Cardiac septum (tissue), 1 donor: ENCODE measurements at places on chromosomes 3 and 15. TPM values are rescaled to one million over a fixed set of nuclear protein-coding genes. Genes with fewer than 3 reads are reported as not detected.

DNA sequence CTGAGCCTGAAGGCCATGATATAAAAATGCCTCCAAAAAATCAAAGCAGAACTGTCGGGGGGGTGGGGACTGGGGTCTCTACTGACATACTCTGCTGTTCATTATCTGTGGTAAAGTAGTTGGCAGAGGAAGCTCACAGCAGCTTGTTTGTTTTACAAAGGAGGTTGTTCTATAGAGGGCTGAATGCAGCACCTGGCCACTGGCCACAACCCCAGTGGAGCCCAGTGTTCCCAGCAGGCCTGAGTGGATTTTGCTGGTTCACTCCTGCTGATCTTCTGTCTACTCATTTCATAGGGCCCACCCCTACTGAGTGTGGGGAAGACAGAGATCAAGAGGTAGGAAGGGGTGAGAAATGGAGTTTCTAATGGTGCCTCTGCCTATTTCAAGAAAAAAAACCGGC, 125.5 kb downstream of the DIPK2A start:
- no peak for DNase-seq

- DNase-seq = peak; percentile 82
Observed at GRCh38 chr3:183210862-183211341, 42.2 kb upstream of the B3GNT5 start.

Gene UQCC5
- total RNA-seq = 52.9 TPM

Gene PRSS50
- 0.78 TPM for total RNA-seq

Gene ZIC4
- total RNA-seq = not detected
